ENCODE measurements at places on chromosomes 3 and 15. TPM values are rescaled to one million over a fixed set of nuclear protein-coding genes. Genes with fewer than 3 reads are reported as not detected.

Gene DAZL
- total RNA-seq: not detected

GRCh38 chr15:65904301-65904700, 35.0 kb downstream of the RAB11A start:
- no peak for DNase-seq

DNA sequence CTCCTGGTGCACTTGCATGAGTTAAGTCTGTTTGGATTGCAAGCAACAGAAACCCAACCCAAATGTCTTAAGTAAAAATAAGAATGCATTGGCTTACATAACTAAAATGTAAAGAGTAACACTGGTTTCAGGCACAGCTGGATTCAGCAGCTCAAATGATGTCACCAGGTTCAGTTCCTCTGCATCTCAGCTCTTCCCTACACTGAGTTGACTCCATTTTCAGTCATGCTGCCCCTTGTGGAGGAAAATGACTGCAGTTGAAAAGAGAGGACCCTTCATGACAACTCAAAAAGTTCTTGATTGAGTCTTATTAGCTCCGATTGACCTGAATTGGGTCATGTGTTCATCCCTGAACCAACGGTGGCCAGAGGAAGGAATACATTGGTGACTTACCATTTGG, 138.5 kb upstream of the ABI3BP start:
- no peak for DNase-seq

Gene EPM2AIP1
- 13.8 TPM for total RNA-seq

Gene IMPG2
- total RNA-seq: 0.15 TPM

Gene C15orf39
- 17.4 TPM for total RNA-seq

GRCh38 chr3:184241447-184242296, 7.1 kb downstream of the ALG3 start:
- DNase-seq: no peak

Gene OR5AC2
- total RNA-seq: not detected

Gene CHRD
- total RNA-seq: 20.3 TPM

DNA sequence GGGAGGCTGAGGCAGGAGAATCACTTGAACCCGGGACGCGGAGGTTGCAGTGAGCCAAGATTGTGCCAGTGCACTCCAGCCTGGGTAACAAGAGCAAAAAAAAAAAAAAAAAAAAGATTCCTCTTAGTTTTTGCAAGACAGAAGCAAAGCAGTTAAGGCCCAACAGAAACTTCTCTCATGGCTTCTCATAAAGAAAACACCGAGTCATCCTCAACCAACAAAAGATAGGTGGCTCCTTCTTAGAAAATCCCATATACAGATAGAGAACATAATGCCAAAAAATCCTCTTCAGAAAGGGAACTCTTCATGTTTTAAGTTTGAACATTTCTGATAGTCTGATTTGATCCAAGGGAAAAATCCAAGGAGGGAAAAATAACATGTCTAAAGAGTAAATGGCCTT, 12.5 kb upstream of the SKIL start:
- no peak for DNase-seq

DNA sequence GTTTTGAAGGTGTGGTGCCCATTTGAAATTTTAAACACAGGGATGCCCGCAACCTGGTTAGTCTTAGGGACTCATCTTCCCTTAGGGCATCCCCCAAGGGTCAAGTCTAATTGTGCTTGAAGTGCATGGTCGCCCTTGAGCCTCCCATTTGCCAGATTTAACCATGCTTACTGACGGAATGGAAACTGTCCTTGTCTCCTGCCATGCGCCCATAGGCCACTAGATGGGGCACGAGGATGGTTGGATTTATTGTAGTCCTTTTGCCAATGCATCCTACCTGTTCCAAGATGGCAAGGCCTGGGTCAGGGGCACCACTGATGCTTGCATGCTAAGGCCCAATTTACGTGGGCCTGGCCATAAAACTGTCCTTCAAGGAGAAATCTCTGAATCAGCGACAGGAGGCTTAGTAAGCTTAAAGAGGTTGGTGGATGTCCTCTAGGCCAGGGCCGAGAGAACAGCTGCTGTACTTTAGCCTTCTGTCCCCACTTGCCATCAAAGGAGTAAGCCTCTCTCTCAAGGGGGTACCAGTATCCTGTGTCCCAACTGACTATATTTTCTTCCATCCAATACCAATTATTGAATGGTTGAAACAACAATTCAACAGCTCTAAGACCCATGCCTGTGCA, 355.4 kb downstream of the OTOL1 start:
- DNase-seq: no peak

Gene PLA2G4D
- total RNA-seq: not detected

Gene GOLGA6A
- not detected for total RNA-seq

DNA sequence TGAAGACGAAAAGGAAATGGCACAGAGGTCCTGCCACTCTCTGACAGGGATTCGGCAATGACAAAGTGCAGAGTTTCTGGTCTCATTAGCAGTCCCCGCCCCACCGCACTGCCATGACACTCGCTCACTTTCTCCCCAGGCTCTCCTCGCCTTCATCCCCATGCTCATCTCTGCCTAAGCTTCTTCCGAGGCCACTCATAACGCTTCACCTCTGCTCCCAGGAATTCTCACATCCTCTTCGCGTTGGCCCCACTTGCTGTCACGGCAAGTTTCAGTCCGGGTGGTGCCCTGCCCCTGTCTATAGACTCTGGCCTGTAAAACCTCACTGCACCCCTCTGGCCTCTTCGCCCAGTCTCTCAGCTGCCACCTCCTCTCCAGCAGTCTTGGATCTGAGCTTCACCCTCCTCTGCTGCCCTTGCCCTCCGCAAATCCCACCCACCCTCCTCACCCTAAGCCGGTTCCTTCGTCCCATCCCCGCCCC, 654 bp downstream of the RUBCN start:
- no peak for DNase-seq

Gene GNAT1
- total RNA-seq: not detected

GRCh38 chr3:155282385-155283091, 10.9 kb downstream of the STRIT1 start:
- no peak for DNase-seq

- DNase-seq: no peak
Observed at GRCh38 chr3:59339818-59340217, 290.0 kb upstream of the CFAP20DC start.

DNA sequence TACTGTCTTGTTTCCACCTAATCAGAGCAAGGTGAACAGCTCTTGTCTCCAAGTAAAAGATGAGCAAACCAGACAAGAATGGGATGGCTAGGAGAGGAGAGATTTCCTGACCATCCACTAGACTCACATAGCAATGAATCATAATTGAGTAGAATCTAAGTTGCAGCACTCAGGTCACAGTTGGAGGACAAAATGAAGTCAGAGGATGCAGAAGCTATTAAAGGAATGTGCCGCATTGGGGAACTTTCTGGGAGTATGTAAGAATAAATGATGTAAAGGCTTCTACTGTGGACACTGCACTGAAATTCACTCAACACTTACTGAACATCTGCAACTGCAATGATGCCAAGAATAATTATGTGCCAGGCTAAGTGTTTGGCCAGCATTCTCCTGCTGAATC, 217.4 kb upstream of the WNT5A start:
- no peak for DNase-seq

DNA sequence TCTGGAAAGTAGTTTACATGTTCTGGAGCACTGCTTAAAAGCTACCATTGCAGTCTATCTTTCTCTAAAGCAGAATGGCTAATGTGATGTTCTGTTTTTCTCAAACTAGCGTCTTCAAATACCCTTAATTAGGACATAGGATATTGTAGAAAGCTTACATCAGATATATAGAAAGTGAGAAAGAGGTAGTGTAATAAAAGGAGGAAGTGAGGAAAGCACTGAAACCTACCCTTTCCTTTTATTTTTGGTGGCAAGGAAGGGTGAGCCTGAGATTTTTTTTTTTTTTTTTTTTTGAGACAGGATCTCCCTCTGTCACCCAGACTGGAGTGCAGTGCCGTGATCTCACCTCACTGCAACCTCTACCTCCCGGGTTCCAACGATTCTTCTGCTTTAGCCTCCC, 9.4 kb downstream of the SENP2 start:
- DNase-seq: no peak

GRCh38 chr3:114155370-114155821, 23.5 kb downstream of the DRD3 start:
- no peak for DNase-seq

DNA sequence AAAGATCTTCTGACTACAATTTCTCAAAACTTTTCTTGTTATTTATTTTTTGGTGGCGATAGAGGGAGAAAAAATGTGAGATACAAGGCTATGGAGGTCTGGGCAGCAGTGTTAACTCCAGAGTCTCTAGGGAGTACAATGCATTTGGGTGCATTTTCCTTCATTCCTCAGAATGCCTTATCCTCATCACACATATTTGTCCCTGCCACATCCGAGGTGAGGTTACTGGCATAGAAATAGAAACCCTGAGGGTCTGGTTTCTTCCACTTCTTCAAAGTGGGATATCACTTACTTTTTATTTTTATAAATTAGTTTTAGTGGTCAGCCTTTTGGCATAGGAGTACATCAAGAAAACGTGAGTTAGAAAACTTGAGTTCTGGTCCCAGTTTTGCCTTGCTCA, 150.4 kb downstream of the TIGIT start:
- no peak for DNase-seq

Gene ARNT2
- 8.5 TPM for total RNA-seq
